ENCODE measurements at places on chromosomes 11 and 22.

GRCh38 chr11:116656011-116656410, 116.8 kb downstream of the BUD13 start:
- no peak for DNase-seq

DNA sequence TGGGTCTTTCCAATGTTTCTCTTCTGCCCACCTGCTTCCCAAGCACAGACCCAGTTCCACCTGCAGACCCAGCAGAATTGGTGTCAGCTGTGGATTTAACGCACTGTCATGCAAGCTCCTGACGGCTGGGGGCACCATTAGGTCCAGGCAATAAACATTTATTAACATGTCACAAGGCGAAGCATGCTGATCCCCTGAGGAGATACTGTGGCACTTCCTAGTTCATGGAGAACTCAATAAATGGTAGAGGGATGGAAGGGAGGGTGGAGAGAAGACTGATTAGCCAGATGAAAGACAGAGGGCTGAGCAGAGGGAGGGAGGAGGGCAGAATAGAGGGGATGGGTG, 68.3 kb upstream of the TSPAN18 start:
- no peak for DNase-seq

- no peak for DNase-seq
These were observed 5.0 kb upstream of the PPP6R2 start for GRCh38 chr22:50338042-50338573.

DNA sequence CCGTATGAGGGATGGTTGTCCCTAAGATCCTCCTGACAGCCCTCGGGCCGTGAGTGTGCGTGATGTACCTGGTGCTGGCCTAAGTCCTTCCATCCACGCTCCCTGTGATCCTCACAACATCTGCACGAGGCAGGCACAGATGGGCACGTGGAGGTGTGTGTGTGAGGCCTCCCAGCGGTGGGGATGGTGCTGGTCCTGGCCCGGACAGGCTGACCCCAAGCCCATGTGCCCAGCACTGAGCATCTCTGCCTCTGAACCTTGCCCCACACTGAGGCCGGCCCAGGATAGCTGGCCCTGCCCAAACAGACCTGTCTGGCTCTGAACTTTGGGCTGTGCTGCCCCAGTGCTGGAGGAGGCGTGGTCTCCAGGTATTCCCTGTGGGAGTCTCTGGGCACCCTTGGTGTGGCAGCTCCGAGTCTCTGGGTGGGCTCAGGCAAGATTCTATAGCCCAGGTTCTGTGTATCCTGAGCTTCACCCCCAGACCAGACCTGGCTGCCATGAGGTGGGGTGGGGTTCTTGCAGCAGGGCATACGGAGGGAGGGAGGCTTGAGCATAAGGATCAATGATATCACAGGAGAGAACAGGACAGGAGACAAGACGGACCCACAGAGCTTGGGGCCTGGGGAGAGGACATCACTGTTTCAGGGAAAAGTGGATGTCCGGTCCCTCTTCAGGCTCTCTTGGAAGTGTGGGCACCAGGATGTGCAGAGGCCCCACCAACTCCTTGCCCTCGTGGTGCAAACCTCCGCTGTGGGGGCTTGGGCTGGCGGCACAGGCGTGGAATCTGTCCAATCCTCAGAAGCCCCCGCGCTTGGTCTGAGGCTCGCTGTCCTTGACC, 881.8 kb downstream of the BRD1 start:
- DNase-seq, result no peak

DNA sequence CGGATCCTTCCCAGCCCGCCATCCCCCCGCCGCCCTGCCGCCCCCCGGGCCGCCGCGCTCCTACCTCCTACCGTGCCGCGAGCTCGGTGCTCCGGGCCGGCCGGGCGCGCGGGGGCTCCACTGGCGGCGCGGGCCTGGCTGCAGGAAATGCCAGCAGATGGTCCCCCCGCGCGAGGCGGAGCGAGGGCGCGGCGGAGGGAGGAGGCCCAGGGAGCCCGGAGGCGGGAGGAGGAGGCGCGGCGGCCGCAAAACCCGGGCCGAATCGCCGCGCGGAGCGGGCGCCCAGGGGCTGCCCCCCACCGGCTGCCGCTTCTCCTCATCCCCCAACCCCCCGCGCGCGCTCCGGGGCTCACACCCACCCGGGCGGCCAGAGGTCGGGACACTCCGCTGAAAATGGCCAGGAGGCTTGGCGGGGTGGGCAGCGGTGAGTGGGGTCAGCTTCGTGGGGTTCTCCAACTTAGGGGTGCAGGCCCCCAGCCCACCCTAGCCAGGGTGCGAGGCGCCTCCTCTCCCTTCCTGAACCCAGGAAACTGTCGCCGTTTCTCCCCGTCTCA, at the start of gene OSBPL5:
TSS of gene OSBPL5 (minus strand) at position 159 of the 554 bp plus-strand sequence. CDS start 36,162 bp downstream, outside the sequence.
- peak; percentile 17 for DNase-seq

DNA sequence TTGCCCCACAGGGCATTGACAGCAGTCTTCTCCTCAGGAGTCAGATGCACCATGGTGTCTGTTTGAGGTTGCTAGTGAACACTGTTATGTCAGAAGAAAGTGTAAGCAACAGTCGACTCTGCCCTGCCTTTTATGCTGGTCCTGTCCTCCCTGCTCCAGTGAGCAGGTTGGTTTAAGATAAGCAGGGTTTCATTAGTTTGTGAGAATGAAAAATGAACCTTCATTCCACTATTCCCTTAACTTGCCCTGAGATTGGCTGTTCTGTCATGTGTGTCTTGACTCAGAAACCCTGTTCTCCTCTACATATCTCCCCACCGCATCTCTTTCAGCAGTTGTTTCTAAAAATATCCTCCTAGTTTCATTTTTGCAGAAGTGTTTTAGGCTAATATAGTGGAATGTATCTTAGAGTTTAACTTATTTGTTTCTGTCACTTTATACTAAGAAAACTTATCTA, at the start of gene HBD:
TSS of gene HBD (minus strand) at position 103 of the 454 bp plus-strand sequence. CDS start at position 53, 50 bp downstream.
- DNase-seq, result no peak

DNA sequence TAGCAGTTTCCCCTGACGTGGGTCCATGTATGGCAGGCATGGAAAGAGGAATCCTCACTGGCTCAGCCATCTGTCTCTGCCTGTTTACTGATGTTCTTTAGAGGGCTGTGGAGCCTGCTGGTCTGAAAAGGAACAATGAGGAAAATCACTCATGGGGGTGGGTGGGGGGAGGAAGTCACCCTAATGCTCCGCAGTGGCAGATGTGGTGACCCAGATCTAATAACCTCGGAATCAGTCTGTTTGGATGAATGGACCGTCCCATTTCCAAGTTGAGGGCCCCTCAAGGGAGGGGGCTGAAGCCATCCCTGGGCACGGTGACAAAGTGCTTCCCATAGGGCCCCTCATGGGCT, 4.4 kb downstream of the BCR start:
- DNase-seq, result no peak
